ENCODE measurements at places on chromosomes 6 and 20.

GRCh38 chr6:110590821-110591351, 114.5 kb upstream of the SLC22A16 start:
- peak; percentile 60 for DNase-seq

DNA sequence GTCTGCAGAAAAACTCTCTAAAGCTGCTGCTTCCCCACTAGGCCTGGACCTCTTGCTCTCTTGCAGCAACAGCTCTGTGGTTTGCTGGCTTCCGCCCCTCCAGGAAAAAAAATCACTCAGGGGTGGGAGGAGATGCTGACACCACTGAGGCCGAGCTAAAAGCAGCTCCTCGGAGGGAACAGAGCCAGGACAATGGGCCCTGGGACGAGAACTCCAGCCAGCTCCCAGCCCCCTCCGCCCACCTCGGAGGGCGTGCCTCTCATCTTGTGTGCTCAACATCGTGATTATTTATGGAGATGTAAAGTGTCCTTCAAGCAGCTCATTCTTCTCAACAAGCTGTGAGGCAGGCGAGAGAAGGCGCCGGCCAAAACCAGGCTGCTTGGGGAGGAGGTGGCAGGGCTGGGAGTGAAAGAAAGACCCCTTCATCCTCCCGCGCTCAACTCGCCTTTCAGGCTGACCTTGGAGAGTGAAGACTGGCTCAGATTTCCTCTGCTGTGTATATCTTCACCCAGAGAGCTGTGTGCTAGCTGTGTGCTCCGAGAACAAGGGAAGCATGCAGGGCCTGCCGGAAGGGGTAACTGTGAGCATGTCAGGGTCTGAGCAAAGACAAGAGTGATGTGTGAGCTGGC, 53.5 kb upstream of the LRFN2 start:
- DNase-seq = no peak

GRCh38 chr6:105220186-105220585, 40.4 kb upstream of the POPDC3 start:
- no peak for DNase-seq

- DNase-seq = no peak
These were observed 466.6 kb upstream of the JAG1 start for GRCh38 chr20:11140359-11140758.

GRCh38 chr20:47490795-47491194, 10.9 kb upstream of the NCOA3 start:
- DNase-seq = no peak

- no peak for DNase-seq
These were observed 127.5 kb upstream of the ESR1 start for GRCh38 chr6:151679941-151680340.

GRCh38 chr6:130980310-130981032, 82.6 kb downstream of the EPB41L2 start:
- no peak for DNase-seq

DNA sequence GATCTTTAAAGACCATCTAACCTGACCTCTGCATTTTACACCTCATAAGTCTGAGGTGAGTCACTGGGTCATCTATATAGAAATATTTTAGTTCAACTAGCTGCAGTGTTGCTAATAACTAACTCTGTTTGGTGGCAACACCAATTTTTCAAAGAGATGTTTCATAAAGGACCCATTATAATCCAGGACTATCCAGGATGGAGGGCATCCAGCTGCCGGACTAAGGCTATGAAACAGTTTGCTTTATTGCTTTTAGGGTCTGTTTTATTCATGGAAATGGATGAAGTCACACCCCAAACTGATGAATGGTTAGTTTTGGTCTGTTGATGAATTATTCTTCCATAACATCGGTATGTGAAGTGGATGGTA, 204.2 kb upstream of the GMDS start:
- no peak for DNase-seq

DNA sequence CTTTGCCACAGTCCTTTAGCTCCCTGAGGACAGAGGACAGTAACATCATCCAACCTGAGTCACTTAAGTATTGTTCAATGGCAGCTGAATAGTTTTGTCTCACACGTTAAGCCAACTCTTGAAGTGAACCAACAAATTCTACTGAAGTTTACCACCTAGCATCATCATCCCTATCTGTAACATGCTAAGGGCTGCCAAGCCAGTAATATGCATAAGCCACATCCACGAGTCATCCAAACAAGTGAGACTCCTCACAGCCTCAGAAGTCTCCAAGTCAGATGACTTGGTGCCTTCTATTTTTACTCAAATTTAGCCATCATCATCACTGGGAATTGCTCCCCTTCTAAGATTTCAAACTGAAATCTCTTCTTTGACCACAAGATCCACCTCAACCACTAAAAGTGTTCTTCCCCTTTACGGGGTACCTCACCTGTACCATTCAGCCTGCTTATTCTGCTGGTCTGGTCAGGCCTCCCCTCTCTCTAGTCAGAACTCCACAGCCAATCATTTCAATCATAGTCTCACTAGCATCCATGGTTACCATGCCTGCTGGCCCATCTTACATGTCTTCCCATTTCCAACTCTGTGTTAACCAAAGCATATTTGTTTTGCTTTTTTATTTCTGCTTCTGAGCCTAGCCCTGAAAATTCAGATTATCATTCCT, 73.7 kb downstream of the DTNBP1 start:
- DNase-seq = no peak

DNA sequence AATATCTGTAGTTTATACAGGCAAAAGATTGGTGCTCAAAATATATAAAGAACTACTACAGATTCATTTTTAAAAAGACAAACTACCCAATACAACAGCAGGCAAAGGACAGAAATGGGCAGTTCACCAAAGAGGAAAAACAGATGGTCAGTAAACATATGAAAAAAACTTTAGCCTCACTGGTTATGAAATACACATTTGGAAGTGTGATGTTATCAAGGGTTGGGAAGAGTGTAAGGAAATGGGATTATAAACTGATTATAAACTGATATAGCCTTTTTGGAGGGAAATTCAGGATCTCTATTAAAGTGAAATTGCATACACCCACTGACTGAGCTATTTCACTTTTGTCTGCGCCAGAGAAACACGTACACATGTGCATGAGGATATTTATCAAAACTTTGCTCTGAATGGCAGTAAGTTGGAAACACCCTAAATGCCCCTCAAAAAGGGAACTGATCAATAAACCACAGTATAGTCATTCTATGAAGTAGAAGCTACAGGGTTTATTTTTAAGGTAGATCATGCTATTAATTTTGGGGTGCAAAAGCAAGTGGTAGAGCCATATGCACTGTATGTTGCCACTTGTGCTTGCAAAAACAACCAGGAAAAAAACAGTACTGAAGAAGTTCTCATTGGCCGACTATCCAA, 32.2 kb upstream of the ARFGEF2 start:
- no peak for DNase-seq

DNA sequence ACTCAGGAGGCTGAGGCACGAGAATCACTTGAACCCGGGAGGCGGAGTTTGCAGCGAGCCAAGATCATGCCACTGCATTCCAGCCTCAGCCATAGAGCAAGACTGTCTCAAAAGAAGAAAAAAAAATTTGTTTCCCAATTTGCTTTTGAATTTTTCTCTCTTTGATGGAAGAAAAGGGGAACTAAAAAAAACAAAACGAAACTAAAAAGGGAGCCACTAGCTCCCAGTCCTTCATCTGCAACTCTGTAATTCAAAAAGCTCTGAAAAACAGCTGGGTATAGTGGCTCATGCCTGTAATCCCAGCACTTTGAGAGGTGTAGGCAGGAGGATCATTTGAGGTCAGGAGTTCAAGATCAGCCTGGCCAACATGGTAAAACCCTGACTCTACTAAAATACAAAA, 9.5 kb downstream of the OVOL2 start:
- no peak for DNase-seq

GRCh38 chr20:49558826-49559225, 9.1 kb downstream of the PTGIS start:
- DNase-seq = no peak

GRCh38 chr6:42113936-42114636, 28.3 kb downstream of the C6orf132 start:
- no peak for DNase-seq

GRCh38 chr6:22789315-22789714, 219.9 kb downstream of the HDGFL1 start:
- DNase-seq = no peak

- no peak for DNase-seq
These were observed 398.3 kb downstream of the C6orf118 start for GRCh38 chr6:164911151-164911550.

- DNase-seq = no peak
These were observed 5.2 kb upstream of the MANEA start for GRCh38 chr6:95572098-95572497.

DNA sequence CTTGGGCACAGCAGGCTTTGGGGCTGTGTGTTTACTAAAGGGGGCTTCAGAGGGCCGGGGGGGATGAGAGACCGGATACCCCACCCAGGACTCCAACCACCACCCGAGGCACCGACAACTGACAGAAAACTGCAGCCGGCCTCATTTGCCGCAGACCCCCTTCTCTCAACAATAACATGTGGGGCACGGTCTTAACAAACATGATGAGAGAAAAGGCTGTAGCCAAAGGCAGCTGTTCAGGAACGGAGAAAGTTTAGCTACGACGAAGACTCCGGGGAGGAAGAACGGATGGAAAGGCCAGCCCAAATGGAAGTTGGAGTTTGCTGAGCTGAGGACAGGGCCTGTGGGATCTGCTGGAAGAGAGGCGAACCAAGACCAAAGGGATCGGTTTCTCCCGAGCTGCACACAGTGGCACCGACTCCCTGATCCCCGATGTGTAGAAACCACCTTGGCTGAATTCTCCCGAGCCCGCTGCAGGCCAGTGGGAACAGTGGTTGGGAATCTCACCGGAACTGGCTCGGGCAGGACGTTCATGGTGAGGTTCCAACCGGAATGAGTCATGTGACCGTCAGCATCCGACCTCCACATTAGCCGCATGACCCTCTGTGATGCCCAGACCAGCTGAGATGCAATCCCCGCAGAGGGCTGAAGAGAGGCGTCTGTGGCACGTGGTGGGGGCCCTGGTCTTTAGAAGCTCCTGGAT, 359.3 kb downstream of the TAF4 start:
- no peak for DNase-seq

DNA sequence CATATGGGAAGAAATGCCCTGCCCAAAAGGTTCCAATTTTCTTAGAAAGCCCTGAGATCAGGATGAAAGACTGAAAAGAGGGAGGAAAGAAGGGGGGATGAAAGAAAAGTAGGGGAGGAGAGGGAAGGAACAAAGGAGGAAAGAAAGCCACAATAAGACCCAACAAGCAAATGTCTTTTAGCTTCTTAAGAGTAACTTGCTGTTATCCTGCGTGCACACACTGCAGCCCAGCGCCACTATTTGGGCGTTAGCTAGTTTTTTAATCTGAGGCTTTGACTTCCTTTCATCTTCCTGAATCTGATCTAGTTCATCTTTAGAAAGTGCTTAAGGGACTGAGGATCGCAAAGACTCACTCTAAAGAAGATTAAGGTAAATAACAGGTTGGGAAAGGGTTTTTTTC, 77.4 kb upstream of the HDDC2 start:
- DNase-seq = no peak

DNA sequence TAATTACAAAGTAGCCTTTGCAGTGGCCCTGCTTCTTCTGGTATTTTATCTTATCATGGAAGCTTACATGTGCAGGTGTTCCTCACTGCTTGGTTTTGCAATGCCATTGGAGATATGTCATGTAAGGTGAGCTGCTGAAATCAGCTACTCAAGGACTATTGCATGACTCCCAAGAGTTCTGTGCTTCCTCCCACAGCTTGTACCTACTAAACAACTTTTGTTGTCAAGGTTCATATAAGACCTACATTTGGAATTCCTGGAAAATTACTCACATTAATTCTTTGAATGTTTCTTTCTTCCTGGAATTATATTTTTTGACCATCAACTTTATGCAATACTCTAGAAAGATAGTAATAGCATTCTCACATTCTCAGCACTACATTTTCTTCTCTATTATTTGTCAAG, 427.5 kb upstream of the HSF2 start:
- DNase-seq = no peak

- DNase-seq = no peak
These were observed 66.3 kb downstream of the YTHDF1 start for GRCh38 chr20:63149531-63150192.

GRCh38 chr6:87945181-87945580, 102.5 kb upstream of the SPACA1 start:
- DNase-seq = peak; percentile 22

DNA sequence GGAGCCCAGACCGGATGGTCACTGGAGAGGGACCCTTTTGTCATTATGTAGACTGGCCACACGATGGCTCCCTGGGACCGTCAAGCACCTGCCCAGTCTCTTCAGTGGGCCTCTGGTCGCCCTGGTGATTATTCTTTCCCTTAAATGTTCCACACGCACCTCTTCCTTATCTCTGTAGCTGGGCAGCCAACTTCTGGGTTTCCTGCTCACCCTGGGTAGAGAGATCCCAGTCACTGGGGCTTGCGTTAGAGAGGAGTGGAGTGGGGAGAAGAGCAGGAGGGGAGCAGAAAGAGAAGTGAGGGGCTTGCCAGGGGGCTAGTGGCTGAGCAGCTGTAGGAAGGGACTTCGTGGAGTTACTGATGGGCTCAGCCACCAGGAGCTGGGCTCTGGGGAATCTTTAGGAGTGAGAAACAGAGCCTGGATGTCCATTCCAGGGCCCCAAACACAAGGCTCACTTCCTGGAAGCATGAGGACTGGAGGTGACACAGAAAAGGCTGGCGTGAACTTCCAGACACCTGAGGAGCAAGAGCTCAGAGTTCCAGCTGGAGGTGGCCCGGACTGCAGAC, 150.1 kb downstream of the DHX35 start:
- DNase-seq = peak; percentile 50

DNA sequence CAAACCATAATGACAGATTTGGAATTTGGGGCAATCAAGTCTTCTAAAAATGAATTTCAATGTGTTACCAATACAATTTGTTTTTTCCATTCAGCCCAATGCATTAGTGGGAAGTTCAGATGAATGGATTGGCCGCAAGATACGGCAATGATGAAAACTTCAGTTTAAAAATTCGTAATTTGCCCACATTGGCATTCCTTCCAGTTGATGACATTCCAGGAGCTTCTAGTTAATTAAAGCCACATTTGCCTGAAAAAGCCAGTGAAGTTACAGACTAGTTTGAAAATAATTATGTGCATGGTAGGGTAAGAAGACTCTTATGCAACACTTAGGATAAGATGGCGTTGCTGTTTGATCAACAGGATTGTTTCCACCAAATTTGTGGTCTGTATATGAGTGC, 46.2 kb downstream of the NHLRC1 start:
- DNase-seq = no peak

DNA sequence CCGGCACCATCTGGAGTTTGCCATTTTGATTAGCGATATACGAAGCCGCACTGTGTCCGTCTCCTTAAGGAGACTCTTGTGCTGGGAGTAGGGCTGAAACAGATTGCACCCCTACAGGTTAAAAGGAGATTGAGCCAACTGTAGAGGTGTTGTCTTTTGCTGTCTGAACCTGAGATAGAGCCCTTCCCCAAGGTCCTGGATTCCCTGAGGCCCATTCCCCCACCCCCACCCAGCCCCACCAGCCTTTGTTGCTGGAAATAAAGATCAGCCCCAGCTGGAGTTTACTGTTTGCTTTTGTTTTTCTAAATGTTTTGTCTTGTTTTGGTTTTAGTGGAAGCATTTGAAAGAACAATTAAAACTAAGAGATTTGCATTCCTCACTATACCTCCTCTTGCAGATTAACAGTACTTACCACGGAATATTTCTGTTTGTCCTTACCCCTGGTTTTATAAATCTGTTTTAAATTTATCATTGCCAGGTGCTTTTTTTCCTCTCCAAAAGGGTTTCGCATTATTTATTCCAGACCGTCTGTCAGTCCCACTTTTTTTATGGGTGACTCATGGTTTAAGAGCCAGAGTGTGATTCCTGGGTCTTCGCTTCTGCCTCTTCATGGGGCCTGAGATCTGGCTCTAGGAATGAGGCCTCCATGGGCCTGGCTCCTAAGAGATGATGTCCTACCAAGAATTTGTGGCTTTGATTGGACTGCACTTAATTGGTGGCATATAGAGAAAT, 169.2 kb downstream of the DTNBP1 start:
- DNase-seq = no peak

GRCh38 chr6:30160785-30161531, at the start of gene TRIM10:
Gene TRIM10, minus strand, starts transcription at chr6:30161211. Its CDS starts 353 bp downstream, at chr6:30160858.
- no peak for DNase-seq
